ENCODE measurements at places on chromosomes 4 and X. TPM values are rescaled to one million over a fixed set of nuclear protein-coding genes. Genes with fewer than 3 reads are reported as not detected.

- no peak for DNase-seq
Observed at GRCh38 chr4:26459054-26459755, 31.1 kb downstream of the CCKAR start.

GRCh38 chr4:53522334-53522733 lies 69.0 kb downstream of the LNX1 start:
- DNase-seq: no peak

DNA sequence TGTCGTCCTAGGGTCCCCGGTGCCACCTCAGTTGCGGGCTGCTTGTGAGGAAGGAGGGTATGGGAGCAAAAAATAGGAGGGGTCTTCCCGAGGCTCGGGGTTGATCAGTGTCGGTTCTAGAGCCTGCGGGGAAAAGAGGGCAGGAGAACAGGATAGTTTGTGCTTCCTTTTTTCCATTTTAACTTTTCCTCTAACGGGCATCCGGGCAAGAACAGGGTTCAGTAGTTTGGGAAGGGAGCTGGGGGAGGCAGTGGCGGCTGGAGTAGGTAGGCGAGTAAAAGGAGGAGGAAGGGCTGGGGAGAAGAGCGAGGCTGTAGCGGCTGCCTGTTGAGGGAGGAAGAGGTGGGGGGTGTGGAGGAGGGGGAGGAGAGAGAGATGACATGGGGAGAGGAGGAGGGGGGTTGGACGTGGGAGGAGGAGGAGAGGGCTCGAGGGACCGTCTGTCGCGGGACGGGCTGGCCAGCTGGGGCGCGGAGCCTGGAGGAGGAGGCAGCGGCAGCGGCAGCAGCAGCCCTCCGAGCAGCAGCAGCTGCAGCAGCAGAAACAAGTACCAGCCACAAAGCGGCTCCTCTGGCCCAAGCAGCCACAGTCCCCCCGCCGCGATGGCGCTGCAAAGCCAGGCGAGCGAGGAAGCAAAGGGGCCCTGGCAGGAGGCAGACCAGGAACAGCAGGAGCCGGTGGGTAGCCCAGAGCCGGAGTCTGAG lies at the start of gene SLC16A2:
Gene SLC16A2 (plus strand): TSS at position 458 of the 704 bp plus-strand sequence. CDS start 145 bp downstream, at position 603.
- DNase-seq: peak; percentile 36

- no peak for DNase-seq
Observed at GRCh38 chrX:86714441-86714840, 566.2 kb downstream of the DACH2 start.

The MAP9 gene
- 8.4 TPM for total RNA-seq

The PCSK1N gene
- 1.8 TPM for total RNA-seq

The OTC gene
- total RNA-seq: not detected

All from activated naive CD8-positive, alpha-beta T cell treated with anti-CD3 and anti-CD28 coated beads for 36 hours (primary cell).